ENCODE measurements at places on chromosomes 6 and 20. TPM values are rescaled to one million over a fixed set of nuclear protein-coding genes. Genes with fewer than 3 reads are reported as not detected.
A peak's percentile ranks its signal among the peaks of the same experiment; 100 is the strongest.

KCNS1 gene
- total RNA-seq = 0.50 TPM

GPR6 gene
- not detected for total RNA-seq

ZNF512B gene
- 6.4 TPM for total RNA-seq

SLC35D3 gene
- not detected for total RNA-seq

TAGAP gene
- total RNA-seq = not detected

FAM217A gene
- not detected for total RNA-seq

DNA sequence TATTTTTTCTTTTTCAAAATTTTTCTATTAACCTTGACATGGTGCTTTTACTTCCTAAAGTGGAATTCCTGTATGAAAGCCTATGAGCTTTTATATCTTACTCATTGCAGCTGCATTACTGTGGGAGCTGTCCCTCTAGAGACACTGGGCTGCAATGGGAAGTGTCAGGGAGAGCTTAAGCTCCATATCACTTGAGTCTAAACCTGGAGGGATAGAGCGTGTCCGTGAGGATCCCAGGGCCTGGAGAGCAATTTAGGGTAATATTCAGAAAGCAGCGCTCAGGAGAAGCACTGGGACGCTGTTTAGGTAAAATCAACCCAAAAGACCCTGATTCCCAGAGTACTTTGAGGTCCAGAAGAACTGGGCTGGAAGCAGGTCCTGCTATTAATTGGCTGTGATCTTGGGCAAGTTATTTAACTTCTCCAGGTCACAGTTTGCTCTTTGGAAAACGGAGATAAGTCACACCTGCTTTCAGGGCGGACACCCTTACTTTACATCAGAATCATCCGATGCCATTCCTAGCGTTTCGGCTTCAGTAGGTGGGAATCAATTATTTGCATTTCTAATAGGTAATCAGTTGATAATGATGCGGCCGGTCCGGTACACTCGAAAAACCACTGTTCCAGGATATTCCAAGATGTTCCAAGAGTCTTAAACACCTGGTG is 628 bp upstream of the ERGIC3 start:
- H3K36me3 ChIP-seq = peaks cover 6% of the 10 kb centered on the region
- DNase-seq = no peak
- H3K27me3 ChIP-seq = no peaks in the 10 kb centered on the region
- H3K4me3 ChIP-seq = peak overlapping the region; percentile 91

GRCh38 chr6:55772730-55773129 is 102.7 kb downstream of the BMP5 start:
- no peak overlapping the region for H3K4me3 ChIP-seq
- no peak overlapping the region for H3K27ac ChIP-seq
- no peaks in the 10 kb centered on the region for H3K36me3 ChIP-seq
- no peaks in the 10 kb centered on the region for H3K27me3 ChIP-seq
- DNase-seq = no peak
- no peaks in the 10 kb centered on the region for H3K4me1 ChIP-seq

DNA sequence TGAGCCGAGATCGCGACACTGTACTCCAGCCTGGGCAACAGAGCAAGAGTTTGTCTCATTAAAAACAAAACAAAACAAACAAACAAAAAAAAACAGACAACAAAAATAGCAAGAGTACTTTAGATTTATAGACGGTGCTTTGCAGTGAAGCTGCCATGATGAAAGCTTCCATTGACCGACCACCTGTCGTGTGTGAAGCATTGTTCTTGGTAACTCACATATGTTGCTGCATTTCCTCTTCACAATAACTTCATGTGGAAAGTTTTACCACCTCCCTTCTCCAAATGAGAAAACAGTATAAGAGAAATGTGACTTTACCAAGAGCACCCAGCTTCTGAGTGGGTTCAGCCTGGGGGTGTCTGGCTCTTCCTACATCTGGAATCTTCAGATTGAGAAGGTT is 56.4 kb upstream of the PTGIS start:
- H3K27me3 ChIP-seq = peaks cover 5% of the 10 kb centered on the region
- H3K4me1 ChIP-seq = no peaks in the 10 kb centered on the region
- no peak overlapping the region for H3K4me3 ChIP-seq
- H3K36me3 ChIP-seq = no peaks in the 10 kb centered on the region

- no peak for DNase-seq
- H3K4me1 ChIP-seq = peaks cover 12% of the 10 kb centered on the region
- H3K4me3 ChIP-seq = no peak overlapping the region
These were observed 31.6 kb upstream of the MRPS10 start for GRCh38 chr6:42249279-42249678.

DNA sequence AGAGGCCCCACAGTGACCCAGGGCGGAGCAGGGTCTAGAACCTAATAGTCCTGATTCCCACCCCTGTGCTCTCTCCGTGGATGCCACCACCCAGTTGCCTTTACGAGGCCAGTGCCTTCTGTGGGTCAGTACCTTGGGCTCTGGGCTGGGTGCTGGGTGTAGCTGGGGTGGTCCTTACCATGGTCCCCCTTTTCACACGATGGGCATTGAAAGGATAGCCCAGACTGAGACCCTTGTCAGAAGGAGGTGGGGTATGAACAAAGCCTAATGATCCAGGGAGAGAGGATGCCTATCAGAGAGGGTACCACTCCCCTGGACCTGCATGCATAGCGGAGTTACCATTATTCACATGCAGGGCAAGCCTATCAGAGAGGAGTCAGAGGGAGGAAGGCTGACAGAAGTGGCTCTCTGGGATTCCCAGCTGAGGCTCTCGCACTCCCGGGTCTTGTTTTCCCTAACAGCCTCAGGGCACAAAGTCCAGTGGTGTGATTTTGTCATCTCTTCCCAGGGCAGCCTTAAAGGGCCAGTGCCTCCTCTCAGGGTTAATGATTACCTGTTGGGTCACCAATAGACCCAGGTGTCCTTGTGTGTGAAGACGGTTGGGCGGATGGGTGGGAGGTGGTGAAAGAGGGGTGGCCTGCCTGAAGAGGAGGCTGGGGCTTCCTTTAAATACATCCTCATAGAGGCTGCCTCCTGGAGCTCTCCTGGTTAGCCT is 36.2 kb downstream of the VEGFA start:
- H3K27ac ChIP-seq = no peak overlapping the region
- H3K27me3 ChIP-seq = no peaks in the 10 kb centered on the region
- no peak overlapping the region for H3K4me3 ChIP-seq
- H3K36me3 ChIP-seq = no peaks in the 10 kb centered on the region

- H3K4me1 ChIP-seq = no peaks in the 10 kb centered on the region
- no peaks in the 10 kb centered on the region for H3K27me3 ChIP-seq
- H3K4me3 ChIP-seq = no peak overlapping the region
These were observed 54.1 kb upstream of the IER3 start for GRCh38 chr6:30798494-30798893.

- no peak for DNase-seq
- H3K27ac ChIP-seq = no peak overlapping the region
- H3K4me3 ChIP-seq = no peak overlapping the region
- no peaks in the 10 kb centered on the region for H3K36me3 ChIP-seq
- no peaks in the 10 kb centered on the region for H3K27me3 ChIP-seq
- H3K4me1 ChIP-seq = no peaks in the 10 kb centered on the region
These were observed 27.4 kb downstream of the UBE3D start for GRCh38 chr6:83038246-83038645.

DNA sequence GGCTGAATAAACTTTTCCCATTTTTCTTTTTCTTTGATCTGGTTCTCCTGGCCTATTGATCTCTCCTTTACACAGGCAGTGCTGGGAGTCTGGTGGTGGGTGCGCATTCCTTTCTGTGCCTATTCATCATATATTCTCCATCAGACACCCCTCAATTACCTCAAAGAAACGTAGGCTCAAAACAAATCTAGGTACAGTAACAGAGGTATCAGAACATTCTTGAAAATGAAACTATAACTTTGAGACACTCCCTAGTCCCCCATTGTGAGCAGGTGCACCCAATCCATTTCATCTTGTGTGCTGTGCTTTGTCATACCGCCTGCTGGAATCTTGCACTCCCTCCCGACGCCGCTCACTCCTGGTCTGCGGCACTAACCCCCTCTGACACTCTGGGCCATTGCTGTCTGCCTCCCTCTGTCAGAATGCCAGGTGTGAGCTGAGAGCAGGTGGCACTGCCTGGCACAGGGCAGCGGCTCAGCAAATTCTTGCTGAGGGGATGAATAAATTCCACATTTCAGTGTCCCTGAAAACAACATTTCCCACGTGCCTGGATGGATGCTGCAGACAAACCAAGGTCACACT is 303.4 kb upstream of the EXOC2 start:
- peaks cover 2% of the 10 kb centered on the region for H3K27me3 ChIP-seq
- no peak for DNase-seq
- H3K4me3 ChIP-seq = no peak overlapping the region
- H3K27ac ChIP-seq = no peak overlapping the region
- H3K36me3 ChIP-seq = no peaks in the 10 kb centered on the region
- no peaks in the 10 kb centered on the region for H3K4me1 ChIP-seq

Measured in fibroblast of lung (primary cell).